ENCODE measurements at places on chromosomes 4 and X. TPM values are rescaled to one million over a fixed set of nuclear protein-coding genes. Genes with fewer than 3 reads are reported as not detected.

Gene SAGE1
- not detected for total RNA-seq

Gene UBQLN2
- total RNA-seq, result 28.2 TPM

Gene F9
- total RNA-seq, result not detected

Gene NEIL3
- total RNA-seq, result 0.46 TPM

Gene TRO
- 7.7 TPM for total RNA-seq

Gene ASB12
- 0.38 TPM for total RNA-seq

Gene SPANXC
- not detected for total RNA-seq

Gene ZNF630
- 4.4 TPM for total RNA-seq

Data from posterior vena cava (tissue), 2 donors.